Activated T-cell treated with anti-CD3 and anti-CD28 coated beads, Interleukin-2, amount 50 U/mL, for 24 hours (primary cell): ENCODE measurements at places on chromosomes 11 and 22.

GRCh38 chr11:118114266-118114665 is 27.5 kb upstream of the SMIM35 start:
- no peak for DNase-seq

DNA sequence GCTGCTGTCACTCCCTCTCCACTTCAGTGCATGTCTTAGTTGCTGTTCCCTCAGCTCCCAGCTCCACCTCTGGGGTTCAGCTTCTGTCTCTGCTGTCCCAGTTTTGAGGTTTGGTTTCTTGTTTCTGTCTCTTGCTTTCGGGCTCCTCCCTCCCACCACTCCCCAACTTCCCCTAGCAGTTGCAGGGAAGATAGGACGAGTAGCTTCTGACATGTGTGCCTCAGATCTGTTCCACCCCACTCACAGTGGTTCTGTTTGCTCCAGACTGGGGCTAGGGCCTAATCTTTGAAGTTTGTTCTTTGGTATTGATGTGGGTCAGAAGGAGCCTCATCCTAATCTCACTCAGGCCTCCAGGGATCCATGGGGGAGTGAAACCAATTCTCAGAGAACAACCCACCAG is 2.6 kb upstream of the RRM1 start:
- DNase-seq: no peak

DNA sequence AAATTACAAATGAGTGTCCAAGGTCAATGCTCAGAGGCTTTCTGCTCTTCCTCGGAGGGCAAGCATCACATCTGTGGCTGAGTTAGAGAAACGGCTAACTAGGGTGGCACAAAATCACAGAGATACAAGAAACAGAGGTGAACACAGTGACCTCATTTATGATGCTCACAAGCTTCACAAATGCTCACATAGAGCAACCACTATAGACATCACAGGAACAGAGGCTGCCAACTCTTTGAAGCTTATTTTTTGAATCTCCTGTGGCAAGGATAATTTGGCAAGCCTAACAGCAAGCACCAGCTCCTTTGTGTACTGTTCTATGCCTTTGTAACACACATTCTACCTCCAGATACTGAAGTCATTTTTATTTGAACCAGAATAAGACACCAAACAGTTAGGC is 416.5 kb upstream of the DDI1 start:
- DNase-seq: no peak

GRCh38 chr11:4748438-4748837 is 21.3 kb downstream of the OR51F1 start:
- DNase-seq: no peak

- no peak for DNase-seq
Observed at GRCh38 chr11:73403541-73403940, 27.3 kb downstream of the RELT start.

DNA sequence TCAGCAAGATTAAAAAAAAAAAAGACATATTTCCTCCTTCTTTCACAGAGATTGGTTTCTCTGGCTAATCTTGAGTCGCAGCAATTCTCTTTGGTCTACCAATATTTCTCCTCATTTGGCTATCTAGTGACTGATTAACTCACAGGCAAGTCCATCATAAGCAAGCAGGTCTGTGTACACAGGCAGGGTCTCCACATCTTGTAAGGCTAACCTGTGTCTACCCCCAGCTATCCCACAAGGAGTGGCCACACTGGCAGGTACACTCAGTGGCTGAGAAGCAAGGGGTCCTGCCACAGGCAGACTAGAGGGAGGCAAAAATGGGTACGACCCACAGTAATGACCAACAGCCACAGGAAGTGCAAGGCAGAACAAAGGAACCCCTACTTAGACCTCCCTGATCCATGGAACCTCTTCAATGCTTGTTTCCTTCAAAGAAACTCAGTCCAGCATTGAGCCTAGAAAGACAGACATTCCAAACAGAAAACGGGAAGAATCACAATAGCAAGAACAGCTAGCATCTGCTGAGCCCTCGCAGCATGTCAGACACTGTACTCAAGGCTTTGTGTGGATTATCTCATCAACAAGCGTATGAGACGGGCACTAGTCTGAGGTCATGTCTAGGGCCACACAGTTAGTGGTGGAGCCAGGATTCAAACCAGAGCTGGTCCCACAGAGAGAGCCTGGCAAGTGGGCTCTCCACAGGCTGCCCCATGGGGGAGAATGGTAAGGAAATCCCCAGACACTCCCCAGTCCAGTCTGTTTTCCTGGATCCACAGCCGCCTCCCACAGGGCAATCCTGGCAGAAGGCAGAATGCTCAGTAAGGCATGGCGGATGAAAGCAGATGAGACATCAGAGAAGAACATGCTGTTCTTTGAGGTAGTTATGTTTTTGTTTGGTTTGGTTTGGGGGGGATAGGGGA is 34.3 kb downstream of the PLEKHA7 start:
- DNase-seq: no peak

DNA sequence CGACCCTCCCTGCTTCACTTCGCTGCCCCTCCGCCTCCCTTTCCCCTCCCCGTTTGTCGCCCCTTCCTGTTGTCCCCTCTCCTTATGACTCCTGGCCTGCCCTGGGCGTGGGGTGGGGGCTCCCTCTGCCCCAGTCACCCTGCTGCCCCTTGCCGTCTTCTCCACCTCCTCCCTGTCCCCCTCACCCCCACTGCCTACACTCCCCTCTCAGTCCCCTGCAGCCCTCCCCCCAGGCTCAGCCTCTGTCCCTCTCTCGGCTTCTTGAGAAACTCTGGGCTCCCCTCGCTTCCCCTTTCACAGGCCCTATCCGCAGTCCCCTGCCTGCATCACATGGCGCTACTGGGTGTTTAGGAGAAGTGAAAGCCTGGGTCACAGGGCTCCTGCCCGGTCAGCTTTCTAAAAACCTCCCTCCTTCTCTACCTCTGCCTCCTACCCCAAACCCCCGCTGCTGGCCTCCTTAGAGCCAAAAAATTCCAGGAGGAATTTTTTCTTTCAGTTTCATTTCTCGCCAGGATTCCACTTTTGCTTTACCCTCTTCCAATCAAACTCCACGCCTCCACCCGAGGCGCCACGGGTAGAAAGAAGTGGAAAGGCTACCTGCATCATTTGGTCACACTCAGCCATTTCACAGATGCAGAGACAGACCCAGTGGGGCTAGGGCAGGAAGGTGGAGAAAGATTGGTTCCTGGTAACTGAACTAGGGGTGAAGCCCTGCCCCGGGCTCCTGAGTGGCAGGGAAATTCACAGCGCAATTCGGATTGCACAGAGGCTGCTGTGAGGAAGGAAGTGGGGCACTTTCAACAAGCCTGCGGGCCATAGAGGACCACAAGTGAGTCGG is at the start of gene SLC15A3:
Gene SLC15A3 (minus strand): TSS at position 273 of the 838 bp plus-strand sequence. CDS start 625 bp downstream, outside the sequence.
- peak; percentile 52 for DNase-seq

DNA sequence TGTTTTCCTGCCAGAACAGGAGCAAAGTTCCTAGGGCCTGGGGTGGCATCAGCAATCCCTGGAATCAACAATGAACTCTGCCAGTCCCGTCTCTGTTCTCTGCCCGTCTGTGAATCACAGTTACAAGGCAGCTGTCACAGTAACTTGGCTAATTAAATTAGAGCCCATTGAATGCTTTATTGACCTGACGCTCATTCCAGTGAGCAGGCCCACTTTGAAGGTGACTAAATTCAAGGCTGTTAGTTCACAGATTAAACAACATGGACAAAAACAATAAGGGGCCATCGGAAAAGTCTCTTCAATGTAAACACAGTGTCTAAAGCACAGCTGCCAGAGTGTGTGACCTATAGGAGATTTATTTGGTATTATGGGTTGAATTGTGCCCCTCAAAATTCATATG is 17.7 kb upstream of the TMPRSS5 start:
- DNase-seq: no peak

DNA sequence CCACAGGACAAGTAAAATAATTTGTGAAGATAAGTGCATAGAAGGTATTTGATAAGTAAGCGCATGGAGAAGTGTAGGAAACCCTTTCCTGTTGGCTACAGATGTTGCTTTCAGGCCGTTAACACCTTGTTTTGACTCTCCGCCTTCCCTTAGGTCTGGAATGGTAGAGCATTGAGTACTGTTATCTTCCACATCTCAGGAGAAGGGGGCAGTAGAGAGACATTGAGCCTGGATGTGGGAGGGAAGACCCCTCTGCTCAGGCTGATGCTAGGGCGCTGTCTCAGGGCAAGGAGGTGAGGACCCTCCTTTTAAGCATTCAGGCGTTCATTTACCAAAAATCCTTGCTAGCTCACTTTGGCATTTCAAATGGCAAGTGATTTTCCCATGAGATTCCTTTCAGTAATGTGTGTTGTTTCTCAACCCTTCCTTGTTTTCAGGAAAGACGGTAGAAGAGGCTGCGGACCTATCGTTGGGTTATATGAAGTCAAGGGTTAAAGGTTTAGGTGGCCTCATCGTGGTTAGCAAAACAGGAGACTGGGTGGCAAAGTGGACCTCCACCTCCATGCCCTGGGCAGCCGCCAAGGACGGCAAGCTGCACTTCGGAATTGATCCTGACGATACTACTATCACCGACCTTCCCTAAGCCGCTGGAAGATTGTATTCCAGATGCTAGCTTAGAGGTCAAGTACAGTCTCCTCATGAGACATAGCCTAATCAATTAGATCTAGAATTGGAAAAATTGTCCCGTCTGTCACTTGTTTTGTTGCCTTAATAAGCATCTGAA is 27.0 kb upstream of the SCGB1A1 start:
- DNase-seq: no peak

DNA sequence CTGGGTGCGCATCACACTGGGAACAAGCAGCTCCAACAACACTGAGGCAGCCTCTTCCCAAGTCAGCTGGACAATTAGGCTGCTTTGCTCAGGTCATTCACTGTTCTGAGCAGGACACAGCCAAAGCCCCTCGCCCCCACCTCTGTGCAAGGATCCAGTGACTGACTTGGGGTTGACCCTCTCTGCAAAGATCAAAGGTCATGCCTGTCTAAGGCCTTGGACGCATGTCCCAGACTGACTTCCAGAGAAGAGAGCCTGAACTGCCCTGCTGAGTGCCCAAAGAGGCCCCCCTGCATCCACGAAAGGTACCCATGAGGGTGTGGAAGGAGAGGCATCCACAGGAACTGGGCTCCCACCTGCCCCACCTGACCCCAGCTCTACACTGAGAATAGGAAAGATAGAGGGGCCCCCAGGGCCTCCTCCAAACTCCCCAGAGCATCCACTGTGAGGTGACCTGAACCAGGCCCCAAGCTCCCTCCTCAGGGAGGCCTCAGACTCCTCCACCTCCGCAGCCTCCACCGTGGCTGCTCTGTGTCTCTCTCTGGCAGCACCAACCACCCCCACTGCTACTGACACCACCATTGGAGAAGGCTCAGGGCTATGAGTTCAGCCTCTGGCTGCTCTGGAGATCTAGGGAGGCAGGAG is 53.5 kb downstream of the IGLL5 start:
- DNase-seq: peak; percentile 22

DNA sequence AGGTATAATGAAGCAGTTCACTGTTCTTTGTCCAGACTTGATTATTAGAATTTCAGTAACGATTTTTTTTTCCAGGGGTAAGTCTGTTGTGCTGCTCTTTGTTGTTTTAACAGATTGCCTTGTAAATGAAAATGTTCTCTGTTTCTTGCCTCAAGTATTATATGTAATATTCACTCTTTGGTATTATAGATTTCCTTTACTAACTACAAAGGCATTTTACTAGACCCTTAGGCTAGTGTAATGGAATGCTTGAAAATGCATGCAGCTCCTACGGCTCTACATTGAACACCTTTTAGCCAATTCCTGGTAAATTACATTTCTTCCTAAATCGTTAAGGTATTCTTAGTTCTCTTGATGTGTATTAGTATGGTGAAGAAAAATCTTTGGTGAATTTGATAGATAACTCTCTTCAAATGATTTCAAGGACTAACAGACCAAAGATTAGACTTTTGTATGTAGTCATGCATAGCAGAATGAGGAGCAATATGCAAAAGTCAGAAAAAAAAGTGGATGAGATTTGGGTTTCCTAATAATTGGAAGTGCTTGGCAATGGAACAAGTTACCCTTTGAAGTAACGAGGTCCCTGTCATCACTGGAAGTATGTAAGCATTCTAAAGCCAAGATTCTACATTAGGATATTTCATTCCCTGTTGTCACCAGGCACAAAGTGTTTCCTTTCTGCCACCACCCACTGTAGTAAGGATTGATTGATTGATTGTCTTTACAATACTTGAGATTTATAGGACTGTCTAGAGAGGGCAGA is 113.1 kb downstream of the DBX1 start:
- DNase-seq: no peak

GRCh38 chr22:23110922-23111527 is 30.8 kb downstream of the RSPH14 start:
- DNase-seq: no peak

- no peak for DNase-seq
Observed at GRCh38 chr11:11770921-11771486, 70.8 kb upstream of the USP47 start.

DNA sequence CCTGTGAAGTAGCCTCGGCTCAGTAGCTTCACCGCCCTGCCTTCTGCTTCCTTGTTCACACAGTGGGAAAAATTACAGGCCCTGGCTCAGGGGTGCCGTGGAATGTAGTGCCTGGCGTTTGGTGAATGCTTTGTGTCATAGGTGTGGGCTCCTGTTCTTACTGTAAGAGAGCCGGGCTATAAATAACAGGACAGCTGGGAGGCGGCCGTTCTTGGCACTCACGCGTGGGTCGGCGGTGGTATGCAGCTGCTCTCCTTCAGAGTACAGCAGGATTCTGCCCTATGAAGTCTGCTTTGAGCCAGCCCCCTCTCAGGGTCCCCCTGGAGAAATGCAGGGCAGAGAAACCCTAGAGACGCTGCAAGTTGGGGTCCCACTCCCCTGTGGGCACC is 84.2 kb downstream of the CTTN start:
- DNase-seq: no peak

GRCh38 chr11:62497132-62497801 is 49.3 kb downstream of the AHNAK start:
- DNase-seq: no peak

GRCh38 chr22:46430961-46431838 is 95.7 kb downstream of the TRMU start:
- no peak for DNase-seq

DNA sequence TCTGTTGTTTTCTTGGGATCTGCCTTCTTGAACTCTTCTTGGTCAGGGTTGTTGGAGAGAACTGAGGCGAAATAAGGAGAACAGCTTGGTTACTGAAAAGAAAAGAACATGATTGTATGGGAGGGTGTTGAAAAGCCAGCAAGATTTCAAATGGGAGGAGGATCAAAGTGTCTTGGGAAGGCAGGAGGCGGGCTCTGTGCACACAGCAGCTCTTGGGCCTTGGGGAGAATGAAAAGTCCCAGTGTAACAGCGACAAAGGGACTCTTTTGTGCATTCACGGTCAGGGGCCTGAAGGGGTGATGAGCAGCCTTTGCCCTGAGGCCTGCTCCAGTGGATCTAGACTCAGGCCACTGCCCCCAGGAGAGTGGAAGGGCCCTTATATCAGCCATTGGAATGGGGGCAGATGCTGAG is 135.4 kb downstream of the ADAMTS15 start:
- DNase-seq: no peak

- DNase-seq: no peak
Observed at GRCh38 chr22:37370306-37370979, 56.8 kb downstream of the ELFN2 start.
